EL (cell line): ENCODE measurements at places on chromosomes 16 and 17.

GRCh38 chr17:19716108-19717030 is at the start of gene SLC47A2:
TSS of gene SLC47A2 (minus strand) at chr17:19716584. CDS start at chr17:19716555, 29 bp downstream.
- DNase-seq, result no peak

DNA sequence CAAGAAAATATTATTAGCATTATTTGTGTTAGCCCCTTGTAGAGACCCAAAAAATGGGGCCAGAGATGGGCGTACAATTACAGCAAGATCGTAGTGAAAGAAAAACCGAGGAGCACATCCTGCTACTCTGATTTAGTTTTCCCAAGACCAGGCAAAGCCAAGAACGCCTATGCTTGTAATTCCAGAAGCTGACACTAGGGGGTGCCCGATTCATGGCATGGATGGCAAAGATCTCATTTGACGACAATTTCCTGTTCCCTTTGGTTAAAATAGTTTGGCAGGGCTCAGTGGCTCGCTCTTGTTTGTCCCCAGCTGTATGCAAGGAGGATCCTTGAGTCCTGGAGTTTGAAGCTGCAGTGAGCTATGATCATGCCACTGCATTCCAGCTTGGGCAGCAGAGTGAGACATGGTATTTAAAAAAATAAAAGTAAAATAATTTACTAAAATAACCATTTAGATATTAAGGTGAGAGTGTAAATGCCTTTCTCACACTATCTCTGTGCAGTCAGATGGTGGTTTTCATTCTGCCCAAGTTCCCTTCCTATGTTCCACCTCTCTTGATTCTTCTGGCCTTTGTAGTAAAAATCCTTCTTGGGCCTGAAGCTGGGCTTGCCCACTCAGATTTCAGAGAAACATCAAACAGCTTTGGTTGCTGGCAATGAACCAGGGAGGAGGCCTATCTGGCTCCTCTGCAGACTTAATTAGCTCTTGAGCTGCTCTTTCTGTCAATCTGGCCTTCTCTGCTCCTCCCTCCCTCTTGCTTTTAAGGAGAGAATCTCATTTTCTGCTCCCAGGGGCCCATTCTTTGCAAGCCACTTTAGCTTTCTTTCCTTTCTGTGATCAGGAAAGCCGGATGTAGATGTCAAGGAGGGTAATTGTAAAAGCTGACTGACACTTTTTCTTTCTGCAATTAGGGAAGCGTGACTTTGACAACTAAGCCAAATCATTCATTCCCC is 31.2 kb downstream of the TMEM238L start:
- DNase-seq, result peak; percentile 14

DNA sequence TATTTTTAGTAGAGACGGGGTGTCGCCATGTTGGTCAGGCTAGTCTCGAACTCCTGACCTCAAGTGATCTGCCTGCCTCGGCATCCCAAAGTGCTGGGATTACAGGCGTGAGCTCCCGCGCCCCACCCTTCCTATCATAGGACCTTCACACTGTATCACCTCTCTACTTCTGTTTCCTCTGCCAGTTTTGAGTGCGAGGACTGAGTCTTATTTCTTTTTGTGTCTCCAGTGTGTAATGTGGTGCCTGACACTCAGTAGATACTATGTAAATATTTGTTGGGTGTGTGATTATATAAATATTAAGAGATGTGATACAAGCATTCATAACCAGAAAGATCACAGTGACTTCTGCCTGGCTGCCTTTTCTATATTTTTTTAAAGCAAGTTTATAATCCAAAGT is 10.5 kb downstream of the PRKCA start:
- DNase-seq, result no peak

DNA sequence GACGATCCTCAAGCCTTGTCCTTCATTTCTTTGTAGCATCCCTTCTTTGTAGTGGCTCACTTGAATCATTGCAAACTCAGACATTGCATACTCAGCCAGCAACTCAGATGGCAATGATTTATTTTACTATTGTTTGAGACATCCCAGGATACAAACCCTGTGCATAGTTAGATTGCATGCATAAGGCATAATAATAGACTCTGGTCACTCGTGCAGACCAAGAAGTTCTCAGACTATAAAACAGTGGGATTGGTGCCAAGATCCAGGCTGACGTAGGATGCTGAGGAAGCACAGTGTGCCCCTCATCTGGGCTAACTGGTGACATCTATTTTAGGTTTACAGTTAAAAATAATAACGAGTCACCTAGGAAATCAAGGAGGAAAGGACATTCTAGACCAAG is 142.3 kb downstream of the PMP22 start:
- DNase-seq, result peak; percentile 40

GRCh38 chr16:12170103-12171040 is 193.8 kb downstream of the SNX29 start:
- no peak for DNase-seq

DNA sequence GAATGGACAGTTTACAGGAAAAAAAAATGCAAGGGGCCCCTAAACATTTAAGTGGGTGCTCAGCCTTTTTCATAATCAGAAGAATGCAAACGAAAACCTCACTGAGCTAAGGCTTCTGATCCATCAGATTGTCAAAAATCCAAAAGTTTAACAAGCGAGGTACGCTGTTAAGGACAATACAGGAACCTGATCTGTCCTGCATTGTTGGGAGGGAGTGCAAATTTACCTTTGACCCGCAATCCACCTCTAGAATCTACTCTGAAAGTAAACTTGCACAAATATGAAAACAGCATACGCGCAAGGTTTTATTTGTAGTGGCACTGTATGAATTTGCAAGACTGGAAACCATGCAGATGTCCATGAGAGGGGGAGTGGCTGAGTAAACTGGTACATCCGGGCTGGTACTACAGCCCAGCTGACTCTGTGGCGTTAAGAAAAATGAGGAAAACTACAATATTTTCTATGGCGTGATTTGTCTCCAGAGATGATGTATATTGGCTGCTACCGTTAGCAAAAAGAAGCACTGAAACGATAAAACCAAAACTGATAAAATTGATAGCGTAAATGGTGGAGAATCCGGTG is 28.8 kb upstream of the ST6GALNAC1 start:
- no peak for DNase-seq

GRCh38 chr17:37170881-37171425 is 204.8 kb upstream of the C17orf78 start:
- DNase-seq, result no peak

GRCh38 chr17:44589316-44590071 is 32.2 kb downstream of the FZD2 start:
- DNase-seq, result no peak

DNA sequence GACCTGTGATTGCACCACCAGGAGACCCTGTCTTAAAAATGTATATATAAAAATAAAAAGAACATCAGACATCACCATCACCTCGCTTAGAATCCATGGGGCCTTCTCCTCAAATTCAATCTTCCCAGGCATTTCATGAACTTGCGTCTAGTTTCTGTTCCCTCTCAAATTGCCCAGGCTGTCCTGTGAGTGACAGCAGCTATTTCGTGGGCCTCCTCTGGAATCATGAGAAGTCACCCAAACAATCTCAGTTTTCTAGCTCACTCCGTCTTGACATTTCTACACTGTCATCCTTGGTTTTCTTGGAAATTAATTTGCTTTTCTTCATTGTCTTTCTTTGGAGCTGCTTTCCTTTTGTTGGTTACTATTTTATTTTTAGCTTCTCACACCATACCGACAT is 7.3 kb downstream of the SLC52A1 start:
- DNase-seq, result no peak

DNA sequence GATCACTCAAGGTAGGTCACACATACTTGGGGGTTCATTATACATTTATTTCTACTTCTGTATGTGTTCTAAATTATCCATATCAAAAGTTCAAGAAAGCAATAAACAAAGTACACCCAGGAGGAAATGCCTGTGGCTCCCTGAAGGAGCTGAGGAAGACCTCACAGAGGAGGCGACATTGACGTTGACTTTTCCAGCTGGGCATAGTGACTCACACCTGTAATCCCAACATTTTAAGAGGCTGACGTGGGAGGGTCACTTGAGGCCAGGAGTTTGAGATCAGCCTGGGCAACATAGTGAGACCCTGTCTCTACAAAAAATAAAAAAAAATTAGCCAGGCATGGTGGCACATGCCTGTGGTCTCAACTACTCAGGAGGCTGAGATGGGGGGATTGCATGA is 16.3 kb downstream of the ITGAD start:
- DNase-seq, result peak; percentile 59

- DNase-seq, result no peak
These were observed 34.1 kb downstream of the CBFB start for GRCh38 chr16:67063008-67063407.

DNA sequence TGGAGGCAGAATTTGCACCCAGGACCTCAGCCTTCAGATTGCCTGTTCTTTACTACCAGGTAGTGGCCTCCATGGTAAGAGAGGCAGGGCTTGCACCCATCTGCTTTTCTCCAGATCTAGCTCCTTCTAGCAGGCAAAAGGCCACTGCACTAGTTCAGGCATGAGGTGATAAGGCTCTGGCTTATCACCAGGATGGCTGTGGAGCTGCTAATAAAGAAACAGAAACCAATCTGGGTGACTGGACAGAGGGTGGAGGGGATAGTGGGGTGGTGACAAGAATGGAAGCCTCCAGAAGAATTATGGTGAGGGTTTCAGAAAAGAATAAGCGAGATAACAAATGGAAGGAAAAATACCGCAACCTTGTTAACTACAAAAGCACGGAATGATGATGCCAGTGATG is 15.5 kb upstream of the SUPT4H1 start:
- DNase-seq, result no peak

GRCh38 chr17:55816532-55817396 is 65.9 kb downstream of the PCTP start:
- DNase-seq, result no peak

DNA sequence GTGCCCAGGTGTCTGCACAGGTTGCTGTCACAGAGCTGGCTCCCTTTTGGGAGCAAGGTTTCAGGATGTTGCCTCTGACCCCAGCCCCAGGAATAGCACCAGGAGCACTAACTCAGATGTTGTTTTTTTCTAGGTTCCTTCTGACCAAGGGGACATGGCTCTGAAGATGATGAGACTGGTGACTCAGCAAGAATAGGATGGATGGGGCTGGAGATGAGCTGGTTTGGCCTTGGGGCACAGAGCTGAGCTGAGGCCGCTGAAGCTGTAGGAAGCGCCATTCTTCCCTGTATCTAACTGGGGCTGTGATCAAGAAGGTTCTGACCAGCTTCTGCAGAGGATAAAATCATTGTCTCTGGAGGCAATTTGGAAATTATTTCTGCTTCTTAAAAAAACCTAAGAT is 28.1 kb downstream of the SCPEP1 start:
- peak; percentile 51 for DNase-seq

DNA sequence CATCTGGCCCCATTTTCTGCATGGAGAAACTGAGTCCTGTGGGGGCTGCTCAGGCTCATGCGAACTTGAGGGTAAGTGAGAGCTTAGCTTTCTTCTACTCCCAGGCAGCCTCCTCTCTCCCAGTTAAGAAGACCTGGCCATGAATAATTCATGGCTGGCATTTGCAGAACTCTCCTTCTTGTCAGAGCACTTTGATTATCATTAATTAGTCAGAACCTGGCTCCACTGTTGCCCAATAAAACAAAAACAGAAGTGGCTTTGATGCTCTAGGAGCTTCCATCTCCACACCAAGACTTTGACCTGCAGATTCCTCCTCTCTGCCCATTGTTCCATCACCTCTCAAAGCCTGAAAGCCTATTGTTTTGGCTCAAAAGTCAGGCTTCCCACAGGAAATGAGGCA is 45.5 kb upstream of the CDH3 start:
- no peak for DNase-seq

GRCh38 chr16:72508191-72508590 is 336.2 kb upstream of the PMFBP1 start:
- DNase-seq, result peak; percentile 58

DNA sequence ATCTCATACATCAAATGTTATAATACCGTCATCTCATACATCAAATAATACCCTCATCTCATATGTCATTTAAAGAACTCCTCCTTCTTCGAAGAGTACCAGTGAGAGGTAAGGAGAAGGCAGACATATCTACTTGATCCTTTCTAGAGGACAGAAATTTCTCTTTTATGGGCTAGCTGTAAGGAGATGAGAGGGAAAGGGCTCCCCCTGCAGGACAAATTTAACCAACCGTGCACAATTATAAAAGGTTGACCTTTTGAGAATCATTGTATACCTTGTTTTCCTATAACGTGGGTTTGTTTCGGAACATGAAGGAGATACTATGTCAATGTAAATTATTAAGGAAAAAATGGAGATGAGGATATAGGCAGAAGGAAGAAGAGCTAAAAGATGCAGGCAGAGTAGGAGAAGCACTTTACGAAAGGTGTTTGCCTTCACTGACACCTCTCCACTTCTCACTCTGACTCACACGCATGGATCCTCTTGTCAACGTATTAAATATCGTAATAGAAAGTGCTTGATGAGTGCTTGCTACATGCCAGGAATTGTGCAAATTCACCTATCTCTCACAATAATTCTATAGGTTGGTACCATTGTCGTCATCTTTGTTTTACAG is 465.9 kb upstream of the ERCC4 start:
- no peak for DNase-seq

DNA sequence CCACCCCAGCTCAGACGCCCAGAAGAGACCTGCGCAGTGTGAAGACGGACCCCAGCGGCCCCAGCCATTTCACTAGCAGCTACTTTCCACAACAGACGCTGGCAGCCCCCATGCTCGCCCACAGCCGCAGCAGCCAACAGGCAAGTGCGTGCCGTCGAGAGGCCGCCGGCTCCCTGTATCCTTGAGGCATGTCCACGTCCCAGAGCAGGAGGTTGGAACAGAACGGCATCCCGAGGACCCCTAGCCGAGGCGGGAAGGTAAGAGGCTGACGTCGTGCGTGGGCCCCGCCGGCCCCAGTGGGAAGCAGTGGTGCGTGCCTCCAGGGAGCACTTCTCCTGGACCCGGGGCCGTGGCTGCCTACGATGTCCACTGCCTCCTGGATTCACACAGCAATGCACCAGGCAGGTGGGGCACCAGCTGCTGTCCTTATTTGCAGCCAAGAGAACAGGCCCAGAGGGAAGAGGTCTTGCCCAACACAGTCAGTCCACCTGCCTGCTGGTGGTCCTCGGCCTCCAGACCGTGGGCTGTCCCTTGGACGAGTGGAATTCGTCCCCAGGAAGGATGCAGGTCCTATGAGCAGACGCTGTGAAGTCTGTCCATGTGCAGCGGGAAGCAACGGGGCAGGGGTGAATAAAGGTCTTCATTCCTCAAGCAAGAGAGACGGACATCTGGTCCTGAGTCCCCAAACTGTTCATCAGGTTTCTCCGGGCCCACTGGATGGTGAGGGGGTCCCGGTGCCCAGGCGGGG is 38.5 kb downstream of the SLC7A5 start:
- no peak for DNase-seq

DNA sequence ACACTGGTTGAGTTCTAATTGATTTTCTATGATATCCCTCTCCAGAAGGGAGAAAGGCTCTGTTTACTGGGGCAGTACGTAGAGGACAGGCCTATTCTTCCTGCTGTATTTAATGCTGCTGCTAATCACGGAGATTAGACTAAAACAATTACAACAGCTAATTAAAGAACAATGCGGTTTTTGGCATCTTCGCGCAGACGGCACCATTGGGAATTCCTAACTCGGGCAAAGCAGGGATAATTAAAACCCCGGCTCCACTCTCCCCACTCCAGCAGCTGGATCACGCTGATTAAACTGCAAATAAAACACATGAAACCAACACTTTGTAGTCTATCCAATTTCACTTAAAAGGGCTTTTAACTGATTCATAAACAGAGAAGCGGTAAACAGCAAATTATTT is 147.6 kb downstream of the XYLT1 start:
- no peak for DNase-seq

GRCh38 chr17:75878174-75878998 is at the start of gene TRIM47:
TSS of gene TRIM47 (minus strand) at chr17:75878581. CDS start at chr17:75878548, 33 bp downstream.
- peak; percentile 56 for DNase-seq

- peak; percentile 70 for DNase-seq
These were observed 230.6 kb downstream of the C16orf95 start for GRCh38 chr16:87086575-87086974.

GRCh38 chr17:15909481-15909991 is 35.4 kb upstream of the ADORA2B start:
- peak; percentile 18 for DNase-seq
